Epithelial cell of umbilical artery (primary cell): ENCODE measurements at places on chromosomes 1 and 21. TPM values are rescaled to one million over a fixed set of nuclear protein-coding genes. Genes with fewer than 3 reads are reported as not detected.

The MIXL1 gene
- total RNA-seq: 0.32 TPM in 1 of 2 replicates, not detected in the other

The SNX7 gene
- 54.9 and 67.6 TPM in 2 replicates for total RNA-seq

The STPG1 gene
- 2.3 and 4.1 TPM in 2 replicates for total RNA-seq

The AGBL4 gene
- total RNA-seq: not detected in 2 replicates

The ANKRD35 gene
- 0.32 and 0.46 TPM in 2 replicates for total RNA-seq

The MIER1 gene
- total RNA-seq: 23.7 and 34.3 TPM in 2 replicates

The UQCRH gene
- total RNA-seq: 461 and 747 TPM in 2 replicates

The HMGCS2 gene
- total RNA-seq: not detected in 2 replicates

The HMCN1 gene
- 8.7 and 10.1 TPM in 2 replicates for total RNA-seq

The SPTA1 gene
- total RNA-seq: under 0.01 and 0.32 TPM in 2 replicates
